NCI-H1092 (cell line): ENCODE measurements at places on chromosomes 5 and 9.

GRCh38 chr5:647311-647710 lies 35.2 kb downstream of the CEP72 start:
- no peak for DNase-seq

GRCh38 chr5:174100490-174100889 lies 55.0 kb downstream of the NSG2 start:
- DNase-seq: no peak

DNA sequence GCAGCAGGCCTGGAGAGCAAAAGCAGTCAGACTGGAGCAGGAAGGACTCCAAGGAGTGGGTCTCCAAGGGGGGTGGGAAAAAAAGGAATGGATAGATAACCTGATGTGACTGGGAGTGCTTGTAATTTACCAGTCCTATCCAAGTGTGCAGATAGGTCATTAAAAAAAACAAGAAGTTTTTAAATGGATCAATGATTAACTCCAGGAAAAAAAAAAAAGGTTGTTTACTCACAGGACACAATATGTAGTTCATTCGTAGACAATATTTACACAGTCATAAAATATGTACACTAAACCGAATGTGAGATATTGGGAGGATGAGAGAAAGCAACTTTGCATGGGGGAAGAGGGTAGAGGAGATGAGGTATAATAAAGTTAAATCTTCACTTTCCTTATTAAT lies 20.4 kb downstream of the ZBTB5 start:
- no peak for DNase-seq

DNA sequence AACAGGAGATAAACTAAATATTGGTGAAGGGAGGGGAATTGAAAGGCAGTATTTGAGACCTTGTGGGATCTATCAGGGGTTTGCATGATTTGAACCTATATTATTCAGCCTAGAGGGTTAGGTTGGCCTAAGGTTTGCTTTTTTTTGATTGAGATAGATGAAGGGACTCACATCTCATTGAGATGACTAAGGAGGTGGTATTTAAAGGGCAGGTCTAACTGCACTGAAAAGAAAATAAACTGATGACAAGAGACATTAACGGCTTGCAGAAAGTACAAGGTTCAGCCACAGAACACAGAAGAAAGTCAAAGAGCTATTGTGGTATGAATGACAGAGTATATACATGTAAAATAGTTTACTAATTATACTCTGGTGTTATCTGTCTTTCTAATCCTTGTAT lies 412.7 kb downstream of the CDH10 start:
- no peak for DNase-seq

DNA sequence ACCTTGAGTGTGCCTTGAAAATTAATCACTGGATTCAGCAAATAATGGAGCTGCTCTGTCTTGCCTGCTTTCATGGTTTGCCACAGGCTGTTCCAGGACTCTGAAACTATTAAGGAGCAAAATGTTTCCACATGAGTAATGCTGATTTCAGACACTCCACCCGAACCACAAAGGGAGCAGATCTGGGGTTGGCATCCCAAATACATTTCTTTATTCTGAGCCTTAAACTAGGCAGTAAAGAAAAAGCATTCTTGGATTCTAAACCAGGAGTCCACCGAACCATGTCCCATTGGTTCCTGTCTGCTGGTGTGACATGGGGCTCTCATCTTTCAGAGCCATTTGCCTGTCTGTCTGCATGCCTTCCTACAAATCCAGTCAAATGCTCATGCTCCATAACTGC lies 10.1 kb upstream of the C1QTNF3 start:
- DNase-seq: no peak
